Stimulated activated CD8-positive, alpha-beta memory T cell treated with anti-CD3 and anti-CD28 coated beads, Interleukin-12 subunit alpha, Interleukin-12 subunit beta, amount 100 ng/mL, for 1 hour (primary cell): ENCODE measurements at places on chromosomes 16 and 17.

GRCh38 chr17:62049299-62049698 is 15.8 kb downstream of the MED13 start:
- no peak for DNase-seq

- DNase-seq, result no peak
Measured at GRCh38 chr16:86668136-86668910, 90.0 kb downstream of the FOXL1 start.

DNA sequence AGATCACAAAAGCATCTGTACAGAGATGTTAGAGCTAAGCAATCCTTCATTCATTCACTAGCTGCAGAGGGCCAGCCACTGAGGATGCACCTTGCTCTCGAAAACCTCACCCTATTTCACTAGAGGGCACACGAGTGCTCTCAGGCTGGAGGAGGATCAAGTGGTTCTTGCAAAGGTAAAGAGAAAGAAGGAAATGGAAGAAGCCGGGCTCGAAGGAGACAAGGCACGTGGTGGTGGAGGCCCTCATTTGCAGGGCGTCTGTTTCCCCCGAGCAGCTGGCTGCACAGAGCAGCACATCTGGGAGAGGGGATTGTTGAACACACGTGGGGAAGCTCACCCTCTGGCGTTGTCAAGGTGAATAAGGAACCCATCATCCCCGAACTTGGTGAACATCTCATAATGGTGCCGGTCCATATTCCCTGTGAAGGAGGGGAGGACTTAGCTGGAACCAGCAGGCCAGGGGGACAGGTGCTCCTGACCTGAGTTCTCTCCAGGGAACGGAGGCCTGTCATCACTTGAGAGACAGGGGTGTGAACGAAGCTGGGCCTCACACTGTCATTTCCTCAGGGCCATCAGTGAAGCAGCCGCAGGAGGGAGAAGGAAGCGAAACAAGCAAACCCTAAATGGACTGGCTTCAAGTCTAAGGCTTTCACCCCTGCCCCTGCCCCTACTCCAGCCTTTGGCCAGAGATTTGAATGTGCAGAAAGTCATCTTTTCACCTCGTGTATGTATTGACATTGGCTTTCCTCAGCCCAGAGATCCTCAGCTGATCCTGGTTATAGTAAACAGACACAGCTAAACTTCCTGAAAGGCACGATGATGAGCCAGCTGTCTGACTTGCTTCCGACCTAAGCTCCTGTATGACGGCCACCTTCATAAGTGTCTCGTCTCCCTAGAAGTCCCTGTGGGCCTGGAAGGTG is 27.6 kb downstream of the PRKAR1A start:
- no peak for DNase-seq

DNA sequence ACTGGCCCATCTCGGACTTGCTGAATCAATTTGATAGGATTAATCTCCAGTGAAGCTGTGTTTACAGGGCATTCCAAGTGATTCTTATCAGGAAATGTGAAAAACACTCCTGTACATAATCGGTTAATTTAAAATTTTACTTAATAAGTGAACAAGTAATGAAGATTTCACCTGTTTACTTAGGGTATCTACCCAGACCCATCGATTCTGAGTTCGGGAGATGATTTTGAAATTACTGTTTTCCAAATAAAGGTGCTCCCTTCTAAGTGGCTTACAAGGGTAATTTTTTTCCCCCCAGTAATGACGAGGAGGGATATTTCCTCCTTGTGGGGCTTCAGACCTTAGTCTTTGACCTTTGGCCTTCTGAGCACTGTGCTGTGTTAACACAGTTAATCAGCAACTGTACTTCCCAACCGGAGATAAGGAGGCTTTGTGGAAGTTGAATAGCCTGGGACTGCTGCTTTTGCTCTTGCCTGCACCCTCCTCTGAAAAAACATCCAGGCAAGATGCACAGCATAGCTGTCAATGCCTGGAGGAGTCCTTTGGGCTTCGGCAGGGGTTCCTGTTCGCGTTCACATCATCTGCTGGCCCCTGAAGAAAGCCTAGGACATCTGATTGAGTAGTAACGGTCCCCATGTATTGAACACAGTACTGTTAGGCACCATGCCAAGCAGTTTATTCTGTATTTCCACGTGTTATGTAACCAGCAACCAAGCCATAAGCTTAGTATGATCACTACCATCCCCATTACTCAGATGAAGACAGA is 1.8 kb downstream of the FAHD1 start:
- DNase-seq, result no peak

DNA sequence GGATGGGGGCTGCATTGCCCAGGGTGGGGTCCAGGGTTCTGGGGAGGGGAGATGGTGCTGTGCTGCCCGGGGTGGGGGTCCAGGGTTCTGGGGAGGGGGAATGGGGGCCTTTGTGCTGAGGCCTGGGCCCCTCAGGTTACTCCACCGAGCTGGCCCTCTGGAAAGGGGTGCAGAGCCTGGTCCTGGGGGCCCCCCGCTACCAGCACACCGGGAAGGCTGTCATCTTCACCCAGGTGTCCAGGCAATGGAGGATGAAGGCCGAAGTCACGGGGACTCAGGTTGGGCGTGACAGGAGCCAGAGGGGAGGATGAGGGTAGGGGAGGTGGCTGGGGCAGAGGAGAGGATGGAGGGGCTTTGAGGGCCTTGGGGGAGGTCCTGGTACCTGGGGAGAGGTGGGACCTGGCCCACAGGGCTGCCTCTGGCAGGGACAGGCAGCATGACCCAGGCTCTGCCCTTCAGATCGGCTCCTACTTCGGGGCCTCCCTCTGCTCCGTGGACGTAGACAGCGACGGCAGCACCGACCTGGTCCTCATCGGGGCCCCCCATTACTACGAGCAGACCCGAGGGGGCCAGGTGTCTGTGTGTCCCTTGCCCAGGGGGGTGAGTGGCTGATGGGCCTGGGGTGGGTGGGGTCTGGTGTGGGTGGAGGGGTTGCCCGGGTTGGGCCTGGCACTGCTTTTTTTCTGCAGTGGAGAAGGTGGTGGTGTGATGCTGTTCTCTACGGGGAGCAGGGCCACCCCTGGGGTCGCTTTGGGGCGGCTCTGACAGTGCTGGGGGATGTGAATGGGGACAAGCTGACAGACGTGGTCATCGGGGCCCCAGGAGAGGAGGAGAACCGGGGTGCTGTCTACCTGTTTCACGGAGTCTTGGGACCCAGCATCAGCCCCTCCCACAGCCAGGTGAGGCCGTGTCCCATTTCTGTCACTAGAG is 7.8 kb downstream of the ITGAX start:
- DNase-seq, result no peak

DNA sequence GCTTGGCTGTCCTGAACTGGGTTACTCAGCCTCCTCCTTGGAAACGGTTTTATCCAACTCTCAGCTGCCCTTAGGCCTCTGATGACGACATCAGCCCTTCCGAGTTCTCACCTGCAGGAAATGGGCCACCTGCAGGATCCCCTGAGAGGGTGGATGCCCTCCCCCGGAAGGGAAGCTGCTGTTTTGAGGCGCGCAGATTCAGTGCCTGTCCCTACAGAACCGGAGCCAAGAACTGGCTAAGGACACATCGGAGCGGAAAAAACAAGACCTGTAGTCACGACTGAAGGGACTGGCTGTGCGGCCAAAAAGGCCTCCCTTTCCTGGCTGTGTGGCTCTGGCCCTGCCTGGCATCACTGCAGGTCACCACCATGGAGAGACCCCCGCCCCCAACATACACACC is 11.7 kb upstream of the C16orf95 start:
- DNase-seq, result no peak

DNA sequence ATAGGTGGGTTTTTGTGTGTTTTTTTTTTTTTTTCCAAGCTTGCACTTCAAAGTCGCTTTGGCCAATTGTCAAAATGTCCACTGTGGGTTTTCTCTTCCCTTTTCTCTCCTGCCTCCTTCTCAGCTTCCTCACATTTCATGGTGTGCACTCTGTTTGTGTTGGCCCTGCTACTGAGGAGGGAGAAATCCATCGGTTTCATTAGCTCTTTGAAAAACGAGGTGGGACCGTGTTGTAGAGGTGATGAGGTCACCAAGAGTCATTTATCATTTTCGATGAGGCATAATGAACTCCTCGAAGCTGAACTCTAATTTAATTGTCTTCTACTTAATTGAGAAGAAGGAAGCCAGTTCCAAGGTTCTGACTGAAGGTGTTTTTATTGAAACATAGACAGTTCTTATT is 174.4 kb upstream of the TOX3 start:
- no peak for DNase-seq

DNA sequence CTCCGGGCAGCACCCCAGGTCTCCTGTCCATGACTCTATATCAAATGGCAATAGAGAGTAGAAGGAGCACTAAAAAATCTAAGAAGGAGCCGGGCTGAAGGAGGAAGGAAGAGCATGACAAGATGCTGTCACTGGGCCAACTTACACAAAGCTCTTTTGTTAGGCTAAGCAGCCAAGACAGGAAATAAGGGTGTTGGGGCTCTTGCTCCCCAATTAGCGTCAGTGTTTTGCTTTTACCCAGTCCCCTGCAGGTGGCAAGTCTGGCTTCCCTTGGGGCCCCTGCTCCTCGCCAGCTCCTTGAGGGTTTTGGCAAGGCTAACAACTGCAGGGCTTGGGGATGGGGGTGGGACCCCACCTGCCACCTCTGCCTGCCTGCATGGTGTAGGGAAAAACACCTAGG is 120.5 kb downstream of the CCT6B start:
- no peak for DNase-seq

GRCh38 chr17:10614536-10615155 is 42.5 kb downstream of the MYH3 start:
- DNase-seq, result no peak

- DNase-seq, result no peak
Measured at GRCh38 chr17:14211801-14212200, 24.9 kb downstream of the CDRT15 start.

- no peak for DNase-seq
Measured at GRCh38 chr17:4625181-4625617, 16.3 kb downstream of the ALOX15 start.

DNA sequence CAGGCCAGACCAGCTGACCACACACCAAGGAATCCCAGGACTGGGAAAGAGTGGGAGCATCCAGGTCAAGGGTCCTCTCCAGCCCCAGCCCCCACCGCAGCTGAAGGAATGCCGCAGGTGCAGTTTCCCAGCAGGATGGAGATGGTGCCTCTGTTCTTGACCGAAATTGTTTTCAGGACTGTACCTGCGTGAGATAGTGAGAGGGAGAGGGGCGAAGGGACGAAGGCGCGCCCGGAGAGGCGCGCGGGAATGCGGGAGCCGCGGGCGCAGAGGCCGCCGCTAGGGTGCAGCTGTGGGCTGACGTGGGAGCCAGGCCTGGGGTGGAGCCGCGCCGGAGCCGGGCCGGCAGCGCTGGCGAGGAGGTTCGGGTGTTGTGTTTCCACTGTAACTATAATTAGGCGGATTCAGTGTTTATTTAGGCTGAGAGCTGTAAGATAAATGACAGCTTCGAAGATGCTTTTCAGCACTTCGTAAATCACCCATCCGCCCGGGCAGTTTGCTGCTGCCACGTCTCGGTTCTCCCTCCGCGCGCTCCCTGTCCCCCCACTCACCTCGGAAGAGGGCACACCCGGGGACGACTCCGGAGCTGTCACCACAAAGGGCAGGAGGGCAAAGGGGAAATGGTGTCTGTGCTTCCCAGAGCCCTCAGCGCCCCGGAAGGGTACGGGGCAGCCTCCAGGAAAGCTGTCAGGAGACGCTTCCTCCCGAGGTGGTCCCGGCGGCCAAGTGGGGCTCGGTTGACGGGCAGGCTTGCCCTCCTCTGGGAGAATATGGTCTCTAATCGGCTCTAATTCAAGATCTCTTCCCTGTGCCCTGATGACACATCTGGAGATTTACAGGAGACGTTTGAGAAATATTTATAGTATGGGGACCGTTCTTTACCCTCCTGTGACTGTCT is 38.2 kb downstream of the HOXB1 start:
- DNase-seq, result peak; percentile 54

GRCh38 chr16:91484-91883 is 13.5 kb downstream of the MPG start:
- DNase-seq, result no peak

DNA sequence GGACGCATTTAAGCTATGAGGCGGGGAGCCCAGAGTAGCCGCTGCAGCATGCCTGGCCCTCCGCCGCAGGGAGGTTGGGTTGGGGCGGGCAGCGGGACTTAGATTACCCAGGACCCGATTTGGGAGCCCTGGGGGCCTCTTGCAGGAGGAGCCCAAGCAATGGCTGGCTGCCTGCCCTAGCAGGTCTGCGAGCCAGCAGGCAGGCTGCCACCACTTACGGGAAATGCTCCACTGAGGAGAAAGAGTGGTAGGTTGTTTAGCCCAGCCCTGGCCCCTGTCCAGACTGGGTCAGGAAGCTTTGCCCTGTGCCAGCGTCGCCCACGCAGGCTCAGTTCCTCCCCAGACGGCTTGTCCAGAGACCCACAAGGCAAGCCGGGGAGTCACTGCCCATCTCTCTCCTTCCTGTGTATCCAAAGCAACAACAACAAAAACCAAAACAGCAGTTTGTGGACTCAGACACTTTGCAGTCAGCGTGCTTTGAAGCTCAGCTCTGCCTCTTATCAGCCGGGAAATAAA is 10.3 kb upstream of the TVP23A start:
- no peak for DNase-seq

DNA sequence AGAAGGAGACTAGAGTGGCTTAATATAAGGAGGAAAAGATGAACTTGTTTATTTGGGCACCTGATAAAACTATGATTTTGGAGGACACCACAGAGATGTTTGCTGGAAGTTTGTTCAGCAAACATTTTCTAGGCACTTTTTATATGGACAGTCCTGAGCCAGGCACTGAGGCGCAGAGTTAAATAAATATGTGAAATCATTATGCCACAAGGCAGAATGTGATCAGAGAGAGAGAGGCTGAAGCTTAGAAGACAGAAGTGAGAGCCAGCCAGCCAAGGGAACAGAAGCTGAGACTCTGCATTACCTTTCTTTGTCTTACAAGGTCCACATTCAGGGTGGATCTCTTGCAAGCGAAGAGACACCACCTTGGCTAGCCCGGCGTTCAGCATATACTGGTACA is 21.4 kb downstream of the GTF3C1 start:
- no peak for DNase-seq

DNA sequence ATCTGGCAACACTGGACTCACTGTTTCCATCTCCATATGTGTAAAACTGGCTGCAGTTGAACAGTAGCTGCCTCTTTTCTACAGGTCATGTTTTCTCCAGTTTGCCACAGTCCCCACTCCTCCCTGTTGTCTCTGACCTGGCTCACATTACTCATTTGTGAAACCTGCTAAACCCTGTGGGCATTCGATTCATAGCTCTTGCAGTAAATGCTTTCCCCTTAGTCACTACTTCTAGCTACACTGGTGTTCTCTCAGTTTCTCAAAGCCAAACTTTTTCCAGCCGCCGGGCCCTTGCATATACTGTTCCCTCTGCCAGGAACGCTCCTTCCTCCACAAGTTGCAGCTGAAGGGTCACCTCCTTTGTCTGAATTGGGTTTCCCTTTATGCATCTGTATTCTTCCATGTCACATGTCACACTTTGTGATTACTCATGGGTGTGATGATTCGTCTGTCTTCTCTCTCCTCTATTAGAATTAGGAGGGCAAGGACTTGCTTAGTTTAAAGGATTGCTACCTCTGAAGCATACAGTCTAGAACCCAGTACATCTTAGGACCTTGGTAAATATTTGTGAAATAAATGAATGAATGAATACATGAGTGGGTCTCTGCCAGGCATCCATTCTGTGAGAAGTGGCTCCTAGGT is 15.0 kb upstream of the MT4 start:
- DNase-seq, result no peak
